ENCODE measurements at places on chromosomes 3 and 15.

GRCh38 chr15:49697121-49697520 lies 76.3 kb downstream of the DTWD1 start:
- DNase-seq = no peak

DNA sequence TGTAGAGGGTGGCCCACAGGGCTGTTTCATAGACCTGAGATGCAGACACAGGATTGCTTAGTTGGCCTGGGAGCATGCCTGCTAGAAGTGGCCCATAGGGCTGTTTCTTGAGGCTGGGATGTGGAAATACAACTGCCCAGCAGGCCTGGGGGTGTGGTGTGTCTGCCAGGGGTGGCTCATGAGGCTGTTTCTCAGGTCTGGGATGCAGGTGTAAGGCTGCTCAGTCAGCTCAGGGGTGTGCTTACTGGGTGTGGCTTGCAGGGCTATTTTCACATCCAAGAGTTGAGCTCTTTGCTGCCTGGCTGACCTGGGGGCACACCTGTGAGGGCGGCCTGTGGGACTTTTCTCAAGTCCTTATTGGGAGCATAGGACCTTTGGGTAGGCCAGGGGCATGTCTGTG lies 131.3 kb downstream of the DOCK3 start:
- no peak for DNase-seq

- no peak for DNase-seq
Measured at GRCh38 chr3:128824132-128824850, 55.1 kb upstream of the ACAD9 start.

- no peak for DNase-seq
Measured at GRCh38 chr15:68593828-68594532, 15.2 kb downstream of the CORO2B start.
